Right atrium auricular region (tissue), 2 donors: ENCODE measurements at places on chromosomes 1 and 21. TPM values are rescaled to one million over a fixed set of nuclear protein-coding genes. Genes with fewer than 3 reads are reported as not detected.

GRCh38 chr1:245648749-245649522 is 494.2 kb downstream of the KIF26B start:
- no peak for DNase-seq

DNA sequence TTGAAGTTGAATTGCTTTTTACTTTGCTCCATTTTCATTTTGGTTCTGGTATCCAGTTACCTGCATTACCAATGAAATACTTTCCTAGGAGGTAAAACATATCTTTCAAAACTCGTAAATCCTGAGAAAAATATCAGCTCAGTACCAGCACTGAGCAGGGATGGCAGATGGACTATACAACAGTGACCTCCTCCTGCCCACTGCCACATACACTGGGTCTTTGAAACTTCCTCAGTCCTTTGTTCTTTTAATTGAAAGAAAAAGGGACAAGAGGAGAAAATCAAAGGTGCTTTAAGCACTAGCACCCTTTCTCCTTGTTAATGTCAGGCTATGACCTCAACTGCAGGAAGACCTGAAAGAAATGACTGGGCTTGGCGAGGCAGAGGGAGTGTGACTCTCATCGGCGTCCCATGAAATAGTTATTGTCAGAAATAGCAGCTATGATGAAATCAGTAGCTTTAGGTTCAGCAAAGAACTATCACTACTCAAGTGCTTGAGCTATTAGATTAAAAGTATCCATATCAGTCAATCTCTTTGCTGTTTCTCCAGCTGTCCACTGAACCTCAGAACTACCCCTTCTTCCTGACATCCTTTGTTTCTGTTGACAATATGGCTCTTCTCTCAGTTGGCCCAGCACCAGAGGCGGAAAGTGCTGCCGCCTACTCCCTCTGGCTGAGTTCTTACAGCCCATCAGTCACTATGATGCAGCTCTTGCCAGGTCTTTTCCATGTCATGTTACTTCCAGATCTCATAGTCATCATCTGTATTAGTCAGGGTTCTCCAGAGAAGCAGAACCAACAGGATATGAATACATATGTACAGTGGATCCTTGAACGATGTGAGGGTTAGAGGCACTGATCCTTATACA is 207.0 kb upstream of the MAP1LC3C start:
- no peak for DNase-seq

Gene RXFP4
- total RNA-seq: not detected

DNA sequence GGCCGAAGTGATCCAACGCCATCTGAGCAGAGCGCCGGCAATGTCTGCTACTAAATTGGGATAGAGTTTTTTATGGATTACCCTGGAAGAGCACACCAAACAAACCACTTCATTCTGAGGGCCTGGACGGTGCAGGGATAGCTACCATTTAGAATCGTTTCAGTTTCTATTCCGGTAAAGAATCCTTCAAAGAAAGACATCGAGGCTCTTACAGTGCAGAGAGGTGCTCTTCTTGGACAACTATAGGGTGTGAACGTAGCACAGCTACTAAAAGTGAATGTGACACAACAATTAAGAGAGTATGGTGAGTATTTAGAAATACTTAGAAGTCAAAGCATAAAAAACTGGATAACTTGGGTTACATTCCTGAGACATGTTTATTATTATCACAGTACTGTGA is 16.1 kb downstream of the HIVEP3 start:
- DNase-seq: no peak

Gene ANKRD65
- total RNA-seq: 2.4 TPM

Gene NLRP3
- total RNA-seq: 1.0 TPM

Gene GJA9
- not detected for total RNA-seq

- no peak for DNase-seq
Measured at GRCh38 chr1:19367584-19368041, 55.5 kb downstream of the SLC66A1 start.

DNA sequence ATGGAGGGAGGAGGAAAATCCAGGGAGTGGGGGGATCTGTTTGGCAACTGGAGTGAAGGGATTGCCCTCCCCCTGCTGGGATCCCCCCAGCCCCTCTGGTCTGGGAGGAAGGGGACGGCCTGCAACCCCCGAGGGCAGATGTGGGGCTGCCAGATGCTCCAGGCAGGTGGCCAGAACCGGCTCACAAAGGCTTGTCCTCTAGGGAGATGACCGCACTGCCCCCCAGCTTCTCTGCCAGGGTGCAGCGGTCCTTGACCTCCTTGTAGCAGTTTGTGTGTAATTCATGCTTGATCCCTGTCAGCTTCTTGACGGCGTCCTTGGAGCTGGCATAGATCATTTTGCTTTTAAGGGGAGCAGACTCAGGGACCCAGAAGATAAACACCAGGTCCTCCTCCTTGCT is 69.2 kb downstream of the ROR1 start:
- no peak for DNase-seq

GRCh38 chr1:169570172-169570574 is 16.1 kb downstream of the F5 start:
- no peak for DNase-seq

- peak; percentile 61 for DNase-seq
Measured at GRCh38 chr1:246782120-246782900, 58.1 kb downstream of the SCCPDH start.

DNA sequence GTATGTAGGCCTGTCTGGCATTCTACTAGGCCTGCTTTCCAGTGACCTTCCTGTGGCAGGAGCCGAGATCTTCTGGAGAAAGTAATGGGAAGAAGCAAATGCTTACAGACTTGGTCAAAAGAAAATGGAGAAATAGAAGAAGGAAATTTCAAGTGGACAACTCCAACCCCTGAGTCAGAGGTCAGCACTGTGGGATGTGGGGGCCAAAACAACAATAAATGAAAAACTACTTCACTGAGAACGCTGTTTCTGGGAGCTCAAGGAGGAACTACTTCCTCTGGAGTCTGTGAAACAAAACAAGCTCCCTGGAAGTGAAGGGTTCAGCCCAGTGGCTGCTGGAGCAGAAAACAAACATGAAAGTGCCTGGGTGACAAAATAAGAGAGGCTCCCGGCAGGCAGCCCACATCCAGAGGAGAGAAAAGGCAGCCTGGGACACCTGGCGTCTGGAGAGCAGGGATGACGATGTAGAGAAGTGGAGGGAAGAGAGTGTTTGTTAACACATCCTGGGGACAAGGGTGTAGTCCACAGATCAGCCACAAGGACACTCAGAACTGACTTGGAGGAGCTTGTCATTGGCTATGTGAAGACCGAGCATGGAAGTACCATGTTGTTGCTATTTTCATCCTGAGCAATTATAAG is 355.2 kb downstream of the SMYD3 start:
- DNase-seq: no peak

Gene TAF1A
- 2.7 TPM for total RNA-seq

GRCh38 chr21:33980276-33980916 is 64.8 kb upstream of the ATP5PO start:
- DNase-seq: no peak

GRCh38 chr1:66143651-66144050 is 351.0 kb downstream of the PDE4B start:
- no peak for DNase-seq

DNA sequence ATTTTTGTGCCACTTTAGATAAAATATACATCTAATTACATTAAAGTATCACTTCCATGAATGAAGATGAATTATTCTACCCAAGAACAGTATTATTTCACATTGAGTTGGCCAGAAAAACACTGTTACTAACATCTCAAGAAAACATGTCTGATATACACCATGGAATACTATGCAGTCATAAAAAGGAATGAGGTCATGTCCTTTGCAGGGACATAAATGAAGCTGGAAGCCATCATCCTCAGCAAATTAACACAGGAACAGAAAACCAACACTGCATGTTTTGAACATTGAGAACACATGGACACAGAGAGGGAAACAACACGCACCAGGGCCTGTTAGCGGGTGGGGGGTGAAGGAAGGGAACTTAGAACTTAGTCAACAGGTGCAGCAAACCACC is 69.0 kb downstream of the TESK2 start:
- no peak for DNase-seq

DNA sequence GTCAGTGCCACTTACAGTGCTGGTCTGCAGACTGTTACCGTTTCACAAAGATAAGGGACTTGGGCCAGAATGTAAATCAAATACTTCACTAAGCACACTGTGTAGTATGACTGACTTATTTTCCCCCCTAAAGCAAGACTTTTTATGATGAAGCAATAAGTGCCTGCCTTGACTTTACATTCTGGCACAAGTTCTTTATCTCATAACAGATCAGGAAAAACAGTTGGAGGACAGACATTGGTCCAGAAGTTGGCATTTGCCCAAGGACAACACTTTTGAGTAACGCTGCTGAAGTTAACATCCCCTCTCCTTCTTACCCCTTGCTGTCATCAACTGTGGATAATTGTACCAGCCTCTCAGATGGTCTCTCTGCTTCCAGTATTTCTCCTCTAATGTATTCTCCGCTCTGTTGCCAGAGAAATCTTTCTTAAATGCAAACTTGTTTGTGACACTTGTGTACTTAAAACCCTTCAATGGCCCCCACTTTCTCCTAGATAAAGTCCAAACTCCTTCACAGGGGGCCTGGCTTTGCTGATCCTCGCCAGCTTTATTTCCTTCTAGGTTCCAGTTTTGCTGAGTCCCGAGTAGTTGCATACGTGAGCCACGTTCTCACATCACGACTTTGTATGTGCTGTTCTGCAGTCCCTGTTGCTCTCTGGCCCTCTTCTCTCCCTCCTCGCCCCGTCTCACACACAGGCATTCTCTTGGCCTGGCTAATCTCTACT is 45.7 kb downstream of the S1PR1 start:
- peak; percentile 43 for DNase-seq

Gene ATP6V1G3
- total RNA-seq: not detected

Gene FALEC
- total RNA-seq: not detected
